Left forelimb (tissue), 1 donor: ENCODE measurements at places on chromosomes 2 and 18.
A peak's percentile ranks its signal among the peaks of the same experiment; 100 is the strongest.

- DNase-seq: no peak
Measured at GRCh38 chr2:221106241-221106640, 465.9 kb downstream of the EPHA4 start.

DNA sequence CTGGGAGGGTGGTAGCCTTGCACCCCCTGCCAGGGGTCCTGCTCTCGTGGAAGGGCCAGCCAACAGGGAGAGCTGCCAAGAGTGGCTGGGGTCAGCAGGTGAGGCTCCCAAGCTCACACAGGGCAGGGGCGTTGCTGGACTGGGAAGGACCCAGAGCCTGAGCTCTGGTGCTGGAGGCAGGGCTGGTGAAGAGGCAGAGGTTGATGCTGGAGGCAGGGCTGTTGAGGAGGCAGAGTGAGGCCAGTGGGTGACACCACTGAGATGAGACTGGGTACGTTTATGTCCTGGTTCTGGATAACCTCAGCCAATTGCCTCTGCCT lies 7.0 kb downstream of the ADRA2B start:
- no peak for DNase-seq

DNA sequence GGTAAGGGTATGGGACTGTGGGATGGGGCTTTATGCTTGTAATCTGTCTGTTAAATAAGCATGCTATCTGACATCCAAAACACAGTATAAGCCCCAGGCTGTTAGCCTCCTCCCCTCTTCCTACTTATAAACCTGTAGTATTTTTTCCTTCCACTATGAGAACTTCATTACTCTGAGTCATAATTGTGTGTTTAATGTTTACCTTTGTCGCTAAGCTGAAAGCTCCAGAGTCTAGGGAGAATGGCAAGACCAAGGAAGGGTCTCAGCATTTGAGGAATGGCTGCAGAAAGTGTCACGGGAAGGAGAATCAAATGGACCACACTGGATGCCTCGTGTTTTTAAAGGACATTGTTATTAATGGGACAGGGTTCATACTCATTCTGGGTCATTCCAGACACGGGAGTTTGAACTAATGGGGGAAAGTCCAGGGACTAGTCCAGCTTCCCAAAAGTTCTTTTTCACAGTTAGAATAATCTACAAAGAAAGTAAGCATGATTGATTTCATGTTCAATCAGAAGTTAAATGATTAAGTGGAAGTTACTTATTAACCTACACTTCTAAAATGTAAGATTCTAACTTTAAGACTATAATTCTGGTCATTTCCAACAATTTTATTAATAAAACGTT lies 292.2 kb downstream of the AFF3 start:
- DNase-seq: no peak

DNA sequence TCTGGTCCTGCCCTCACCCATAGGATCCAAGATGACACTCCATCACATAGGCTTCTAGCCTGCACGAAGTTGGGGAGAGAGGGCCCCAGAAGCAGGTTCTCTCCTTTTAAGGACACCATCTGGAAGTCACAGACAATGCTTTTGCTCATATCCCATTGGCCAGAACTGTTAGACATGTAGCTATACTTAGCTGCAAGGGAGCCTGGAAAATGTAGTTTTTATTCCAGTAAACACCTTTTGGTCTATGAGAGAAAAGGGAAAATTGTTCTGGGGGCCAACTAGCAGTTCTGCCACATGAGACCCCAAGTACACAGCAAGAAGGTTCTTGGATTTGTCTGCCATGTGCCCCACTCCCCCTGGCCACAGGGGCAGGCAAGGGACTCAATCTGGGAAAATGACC lies 206.1 kb downstream of the ZFP36L2 start:
- peak; percentile 37 for DNase-seq

DNA sequence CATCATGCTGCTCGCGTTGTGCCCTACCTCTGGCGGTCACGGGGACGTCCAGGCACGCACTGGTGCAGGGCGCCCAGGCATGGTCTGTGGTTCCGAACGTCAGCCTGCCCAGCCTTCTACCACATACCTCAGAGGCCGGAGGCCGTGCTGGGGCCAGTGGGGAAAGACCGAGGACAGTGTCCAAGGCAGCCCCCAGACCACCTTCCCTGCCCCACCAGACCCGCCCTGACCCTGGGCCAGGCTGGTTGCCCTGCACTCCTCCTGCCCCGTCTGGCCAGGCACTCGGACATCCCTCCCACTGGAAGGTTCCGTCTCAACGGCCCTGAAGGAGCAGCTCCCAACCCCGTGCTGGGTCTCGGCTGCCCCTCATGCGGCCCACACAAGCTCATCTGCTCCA lies 32.8 kb downstream of the SLC66A2 start:
- peak; percentile 61 for DNase-seq

DNA sequence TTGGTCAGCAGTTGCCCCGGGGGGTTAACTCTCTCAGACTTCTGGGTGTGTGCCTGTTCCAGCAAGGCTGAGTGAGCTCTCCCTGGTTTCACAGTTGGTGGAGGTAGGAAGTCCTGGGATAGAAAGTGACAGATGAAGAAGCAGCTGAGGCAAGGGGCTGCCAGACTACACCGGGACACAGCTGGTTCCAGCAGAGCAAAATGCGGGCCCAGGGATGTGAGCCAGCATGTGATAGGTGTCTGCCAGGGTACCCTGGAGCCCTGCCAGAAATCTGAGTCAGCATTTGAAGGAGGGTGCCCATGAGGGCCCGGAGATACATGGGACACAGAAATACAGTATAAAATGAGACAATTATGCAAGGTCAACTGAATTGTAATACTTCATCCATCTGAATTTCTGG lies 79.3 kb upstream of the LGALSL start:
- no peak for DNase-seq

GRCh38 chr2:48162742-48163141 lies 256.4 kb upstream of the FBXO11 start:
- DNase-seq: no peak

GRCh38 chr2:99431587-99432275 lies 58.1 kb downstream of the REV1 start:
- DNase-seq: no peak

DNA sequence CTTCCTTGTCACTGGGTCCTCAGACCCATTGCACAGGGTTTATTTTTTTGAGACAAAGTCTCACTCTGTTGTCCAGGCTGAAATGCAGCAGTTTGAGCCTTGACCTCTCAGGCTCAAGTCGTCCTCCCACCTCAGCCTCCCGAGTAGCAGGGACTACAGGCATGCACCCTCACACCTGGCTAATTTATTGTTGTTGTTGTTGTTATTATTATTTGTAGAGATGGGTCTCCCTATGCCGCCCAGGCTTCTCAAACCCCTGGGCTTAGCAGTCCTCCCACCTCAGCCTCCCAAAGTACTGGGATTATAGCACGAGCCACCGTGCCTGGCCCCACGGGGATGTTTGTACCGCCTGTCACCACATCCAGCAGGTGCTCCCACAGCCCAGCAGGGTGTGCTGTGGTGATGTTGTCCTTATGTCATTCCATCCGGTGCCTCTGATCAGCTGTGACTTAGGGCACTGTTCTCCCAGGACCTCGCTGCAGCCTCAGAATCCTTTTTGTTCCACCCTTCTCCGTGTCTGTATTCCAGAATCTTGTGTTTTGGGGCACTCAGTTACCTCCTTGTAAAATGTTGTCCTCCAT lies 182.3 kb downstream of the INO80D start:
- DNase-seq: no peak

GRCh38 chr2:133541376-133541775 lies 26.9 kb downstream of the NCKAP5 start:
- no peak for DNase-seq

DNA sequence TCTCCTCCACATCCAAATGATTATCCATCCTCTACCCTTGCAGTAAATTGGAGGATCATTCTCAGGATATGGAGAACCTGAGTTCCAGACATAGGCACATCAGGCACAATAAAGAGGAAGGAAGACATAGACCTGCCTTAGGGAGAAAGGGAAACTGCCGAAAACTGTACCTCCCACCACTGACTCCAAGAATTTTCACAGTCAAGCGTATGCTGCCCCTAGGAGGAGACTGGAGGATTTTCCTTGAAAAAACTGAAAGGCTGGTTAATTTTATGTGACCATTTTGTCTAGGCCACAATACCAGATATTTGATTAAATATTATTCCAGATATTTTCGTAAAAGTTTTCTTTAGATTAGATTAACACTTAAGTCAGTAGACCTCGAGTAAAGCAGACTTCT lies 638.5 kb upstream of the PKDCC start:
- no peak for DNase-seq

GRCh38 chr2:98327776-98328175 lies 18.5 kb upstream of the CNGA3 start:
- DNase-seq: no peak

DNA sequence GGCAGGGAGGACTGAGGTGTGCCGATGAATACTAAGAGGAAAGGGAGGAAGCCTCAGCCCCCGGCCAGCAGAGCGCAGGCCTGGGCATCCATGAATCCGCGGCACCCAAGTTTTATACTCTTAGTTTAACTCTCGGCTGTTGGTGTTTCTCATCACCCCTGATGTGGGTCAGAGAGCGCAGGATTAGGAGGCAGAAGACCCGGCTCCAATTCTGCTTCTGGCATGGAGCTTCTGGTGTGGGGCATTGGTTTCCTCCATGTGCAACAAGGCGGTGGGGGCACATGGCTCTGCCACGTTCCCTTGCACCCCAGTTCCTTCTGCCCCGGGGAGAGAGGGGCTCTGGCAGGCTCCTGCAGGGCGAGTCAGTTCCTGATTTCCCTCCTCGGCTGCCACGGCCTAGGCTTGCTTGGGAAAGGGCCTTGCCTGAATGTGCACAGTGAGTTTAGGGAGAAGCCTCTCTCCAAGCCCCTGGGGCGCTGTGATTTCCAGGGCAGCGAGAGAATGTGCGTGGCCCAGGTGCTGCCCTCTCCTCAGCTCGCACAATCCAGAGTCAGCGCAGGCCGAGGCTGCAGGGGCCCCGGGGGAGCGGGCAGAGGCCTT lies 36.2 kb upstream of the DNMT3A start:
- peak; percentile 51 for DNase-seq

DNA sequence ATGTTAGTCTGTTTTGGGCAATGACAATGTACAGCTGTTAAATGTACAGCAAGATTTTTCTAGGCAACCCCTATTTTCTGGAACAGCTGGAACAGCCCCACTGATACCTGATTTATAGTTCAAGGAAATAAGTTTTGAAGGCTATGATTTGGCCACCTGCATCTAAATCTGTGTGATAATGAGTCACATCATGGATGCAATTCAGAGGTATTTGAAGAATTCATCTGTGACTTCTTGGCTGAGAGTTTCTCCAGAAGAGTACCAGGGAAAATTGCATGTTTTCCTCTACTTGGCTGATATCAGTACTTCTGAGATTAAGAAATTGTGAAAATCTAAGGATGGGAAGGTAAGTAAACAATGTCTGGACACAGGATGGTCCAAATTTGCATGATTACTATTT lies 40.7 kb upstream of the NT5C1B start:
- no peak for DNase-seq

DNA sequence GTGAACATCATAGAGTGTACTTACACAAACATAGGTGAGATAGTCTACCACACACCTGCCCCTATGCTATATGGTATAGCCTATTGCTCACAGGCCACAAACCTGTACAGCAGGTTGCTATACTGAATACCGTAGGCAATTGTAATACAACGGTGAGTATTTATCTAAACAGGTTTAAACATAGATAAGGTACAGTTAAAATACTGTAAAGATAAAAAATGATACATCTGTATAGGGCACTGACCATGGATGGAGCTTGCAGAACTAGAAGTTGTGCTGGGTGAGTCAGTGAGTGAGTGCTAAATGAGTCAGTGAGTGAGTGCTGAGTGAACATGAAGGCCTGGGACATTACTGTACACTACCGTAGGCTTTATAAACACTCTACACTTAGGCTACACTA lies 267.0 kb upstream of the HS6ST1 start:
- no peak for DNase-seq

DNA sequence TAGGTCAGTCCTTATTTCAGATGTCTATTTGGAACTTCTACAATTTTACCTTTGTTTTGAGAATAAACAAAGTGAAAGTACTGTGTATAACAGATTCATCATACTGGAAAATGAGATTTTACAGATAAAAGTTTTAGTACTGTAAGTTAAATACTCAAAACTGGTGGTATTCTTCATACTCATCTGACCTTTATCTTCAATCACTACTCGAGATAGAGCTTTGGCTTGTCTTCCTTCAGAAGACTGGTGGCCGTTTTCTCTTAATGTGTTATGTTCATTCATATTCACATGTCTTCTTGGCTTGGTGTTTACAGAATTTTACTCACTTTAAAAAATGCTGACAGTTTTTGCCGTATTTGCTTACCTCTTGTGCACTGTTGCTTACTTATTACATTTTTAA lies 2.1 kb downstream of the SPOPL start:
- no peak for DNase-seq

DNA sequence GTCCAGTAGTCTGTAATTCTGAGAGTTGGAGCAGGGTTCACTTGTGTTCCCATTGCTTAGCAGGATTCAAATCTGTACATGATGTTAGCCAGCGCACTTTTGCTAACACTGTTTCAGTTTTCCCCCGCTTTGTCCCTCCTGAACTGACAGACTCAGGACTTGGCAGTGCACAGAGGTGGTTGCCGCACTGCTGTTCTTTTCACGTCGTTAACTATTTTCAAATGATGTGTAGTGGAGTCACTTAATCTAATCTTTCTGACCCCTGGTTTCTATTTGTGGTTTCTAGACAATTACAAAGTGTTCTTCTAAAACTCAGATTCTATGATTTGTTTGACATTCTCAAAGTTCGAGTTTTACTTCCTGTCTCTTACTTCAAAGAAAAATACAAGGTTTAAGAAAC lies 234.5 kb downstream of the RBM43 start:
- DNase-seq: no peak

GRCh38 chr2:211845338-211846035 lies 693.1 kb downstream of the ERBB4 start:
- no peak for DNase-seq

DNA sequence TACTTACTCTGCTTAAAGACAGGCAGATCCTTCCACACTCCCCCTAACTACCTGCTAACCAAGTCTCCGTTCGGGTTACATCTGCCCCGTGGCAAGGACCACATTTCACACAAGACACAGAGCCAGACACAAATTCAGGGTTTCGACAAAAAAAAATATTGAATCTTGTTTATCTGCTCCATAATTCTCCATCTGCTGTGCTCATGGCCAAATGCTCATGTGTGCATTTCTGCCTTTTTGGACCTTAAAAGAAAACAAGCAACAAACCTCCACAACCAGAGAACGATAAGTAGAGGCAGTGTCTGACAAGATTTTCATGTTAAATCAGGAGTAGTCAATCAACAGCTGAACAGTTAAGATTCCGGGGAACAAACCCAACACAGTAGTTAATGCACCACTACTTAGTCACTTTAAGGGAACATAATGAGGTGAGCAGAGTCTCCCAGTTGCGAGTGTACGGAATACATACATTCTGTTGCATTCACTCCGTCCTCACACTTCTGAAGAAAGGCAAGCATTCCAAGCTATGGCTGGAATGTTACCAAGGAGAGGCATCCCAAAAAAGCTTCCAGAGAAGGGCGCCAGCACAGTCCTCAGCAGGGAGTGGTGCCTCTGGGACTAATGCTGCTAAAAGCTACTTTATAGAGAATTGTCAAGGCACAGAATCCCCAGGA lies 121.0 kb downstream of the ANKRD44 start:
- no peak for DNase-seq

- DNase-seq: no peak
Measured at GRCh38 chr2:60980071-60980815, 37.3 kb upstream of the PEX13 start.
